Stimulated activated CD8-positive, alpha-beta memory T cell treated with anti-CD3 and anti-CD28 coated beads, Interleukin-12 subunit alpha, Interleukin-12 subunit beta, amount 100 ng/mL, for 4 hours (primary cell): ENCODE measurements at places on chromosomes 16 and 17.

- no peak for DNase-seq
These were observed 34.3 kb downstream of the C17orf75 start for GRCh38 chr17:32307658-32308057.

- DNase-seq: no peak
These were observed 1.4 kb downstream of the SOX9 start for GRCh38 chr17:72122010-72122764.

DNA sequence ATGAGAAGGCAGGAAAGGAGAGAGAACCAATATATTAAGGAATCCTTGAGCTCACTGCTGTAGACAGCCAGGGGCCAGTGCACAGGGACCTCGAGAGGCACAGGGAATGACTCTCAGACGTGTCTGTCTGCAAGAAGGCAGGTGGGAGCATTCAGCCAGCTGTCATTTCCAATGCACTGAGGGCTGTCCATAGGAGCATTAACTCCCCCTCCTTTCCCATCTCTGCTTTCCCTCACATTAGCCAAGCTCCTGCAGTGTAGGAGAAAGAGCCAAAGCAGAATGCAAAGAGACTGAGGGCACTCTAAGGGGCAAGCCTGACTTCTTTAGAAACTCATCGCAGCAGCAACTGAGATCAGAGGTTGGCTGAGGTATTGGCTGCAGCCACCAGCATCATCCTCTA is 218.3 kb downstream of the CDH13 start:
- no peak for DNase-seq

GRCh38 chr16:27324851-27325301 is 11.1 kb downstream of the IL4R start:
- no peak for DNase-seq

DNA sequence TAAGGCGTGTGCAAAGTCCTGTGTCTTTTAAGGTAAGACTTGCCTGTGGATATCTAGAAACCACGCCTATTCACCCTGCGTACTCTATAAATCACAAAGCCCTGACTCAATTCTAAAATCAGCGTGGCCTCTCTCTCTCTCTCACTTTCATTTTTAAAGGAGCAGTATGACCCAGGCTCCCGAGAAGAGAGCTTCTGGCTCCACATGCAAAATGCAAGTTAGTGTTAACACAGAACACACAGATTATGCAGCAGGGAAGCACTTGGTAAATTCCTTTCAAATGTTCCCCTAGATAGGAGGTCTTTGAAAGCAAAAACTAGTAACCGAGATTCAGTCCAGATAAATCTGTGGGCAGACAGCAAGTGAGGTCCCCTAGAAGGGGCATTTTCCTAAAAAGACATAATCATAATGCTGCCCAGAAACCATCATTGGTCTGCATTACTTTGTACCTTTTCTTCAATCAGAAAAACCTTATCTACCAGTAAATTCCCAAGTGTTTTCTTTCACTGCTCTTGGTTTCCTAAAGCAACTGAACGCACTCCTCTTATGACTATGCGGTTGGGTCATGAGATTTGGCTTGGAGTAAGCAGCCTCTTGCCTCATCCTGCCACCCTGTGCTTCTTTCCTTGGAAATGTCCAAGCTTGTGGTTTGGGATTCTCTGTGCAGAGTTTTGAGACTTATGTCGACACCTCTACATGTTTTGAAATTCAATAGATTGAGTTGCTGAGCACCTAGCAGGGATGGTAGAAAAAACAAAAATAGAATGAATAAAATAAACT is 31.7 kb upstream of the KCNJ2 start:
- DNase-seq: no peak

- DNase-seq: no peak
These were observed 1.2 kb downstream of the EPN3 start for GRCh38 chr17:50533720-50534148.

DNA sequence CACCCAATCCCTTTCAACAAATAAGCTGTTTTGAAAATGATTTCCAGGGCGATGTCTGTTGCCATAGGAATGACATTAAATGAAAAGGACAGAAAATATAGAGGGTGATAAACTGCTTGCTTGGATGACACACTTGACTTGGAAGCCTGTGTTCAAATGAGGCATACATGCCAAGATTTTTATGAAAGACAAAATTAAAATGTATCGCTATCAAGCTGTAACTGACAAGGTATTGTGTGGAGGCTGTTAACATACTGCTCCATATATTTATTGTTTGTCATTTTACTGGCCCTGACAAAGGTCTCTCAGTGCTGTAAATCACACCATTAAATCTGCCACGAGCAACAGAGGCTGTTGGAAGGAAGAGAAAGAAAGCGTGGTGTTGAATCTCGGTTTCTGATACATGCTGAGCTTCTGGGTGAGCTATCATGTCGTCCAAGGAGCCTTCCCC is 456.2 kb upstream of the SALL1 start:
- no peak for DNase-seq

GRCh38 chr17:64357191-64357981 is 33.3 kb downstream of the PECAM1 start:
- no peak for DNase-seq

GRCh38 chr16:85460252-85461021 is 152.7 kb upstream of the GSE1 start:
- DNase-seq: no peak

DNA sequence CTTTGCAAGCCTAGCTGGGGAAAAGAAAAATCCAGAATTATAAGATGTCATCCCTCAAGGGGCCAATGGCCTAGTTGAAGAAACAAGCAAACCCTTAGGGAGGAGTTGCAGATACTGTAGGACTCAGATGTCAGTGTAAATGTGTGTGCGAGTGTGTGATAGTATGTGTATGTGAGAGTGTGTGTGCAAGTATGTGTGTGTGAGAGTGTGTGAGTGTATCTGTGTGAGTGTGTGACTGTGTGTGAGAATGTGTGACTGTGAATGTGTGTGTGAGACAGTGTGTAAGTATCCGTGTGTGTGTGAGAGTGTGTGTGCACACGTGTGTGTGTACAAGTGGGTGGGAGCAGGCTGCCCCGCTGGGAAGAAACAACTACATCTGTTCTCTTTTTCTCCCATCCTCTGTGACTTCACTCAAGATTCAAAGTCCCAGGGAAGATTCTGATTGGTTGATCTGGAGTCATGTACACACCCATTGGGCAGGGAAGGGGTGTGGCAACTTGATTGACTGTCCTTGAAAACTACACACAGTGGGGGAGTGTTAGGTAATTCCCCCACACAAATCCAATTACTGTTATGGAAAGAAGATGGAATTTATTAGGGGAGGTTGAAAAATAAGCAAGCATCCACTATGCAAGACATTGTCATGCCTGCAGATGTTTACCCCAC is 40.7 kb downstream of the IRX3 start:
- no peak for DNase-seq

GRCh38 chr17:30413109-30413508 is 34.4 kb downstream of the CPD start:
- DNase-seq: no peak

DNA sequence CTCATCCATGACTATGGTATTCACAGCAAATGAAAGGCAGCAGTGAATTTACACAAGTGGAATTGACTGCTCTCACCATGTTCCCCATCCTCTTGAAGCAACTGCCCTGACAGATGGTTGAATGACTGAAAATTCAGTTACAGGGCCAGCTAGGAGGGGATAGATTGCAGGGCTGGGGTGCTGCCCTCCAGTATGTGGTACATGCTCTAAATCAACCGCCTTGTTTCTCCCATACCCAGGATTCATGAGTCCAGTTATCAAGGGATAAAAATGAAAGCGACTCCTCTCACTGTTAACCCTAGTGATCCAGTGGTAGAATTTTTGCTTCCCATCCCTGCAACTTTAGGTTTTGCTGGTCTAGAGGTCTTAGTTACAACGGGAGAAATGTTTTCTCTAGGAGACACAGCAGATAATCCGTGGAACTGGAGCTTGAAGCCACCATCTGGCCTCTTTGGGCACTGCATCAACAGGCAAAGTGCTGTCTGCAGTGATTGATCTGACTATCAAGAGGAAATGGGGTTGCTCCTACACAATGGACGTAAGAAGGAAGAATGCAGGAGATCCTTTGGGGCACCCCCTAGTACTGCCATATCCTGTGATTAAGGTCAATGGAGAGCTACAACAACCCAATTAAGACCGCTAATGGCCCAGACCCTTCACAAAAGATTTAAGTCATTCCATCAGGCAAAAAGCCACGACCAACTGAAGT is 32.0 kb downstream of the SCPEP1 start:
- DNase-seq: no peak

DNA sequence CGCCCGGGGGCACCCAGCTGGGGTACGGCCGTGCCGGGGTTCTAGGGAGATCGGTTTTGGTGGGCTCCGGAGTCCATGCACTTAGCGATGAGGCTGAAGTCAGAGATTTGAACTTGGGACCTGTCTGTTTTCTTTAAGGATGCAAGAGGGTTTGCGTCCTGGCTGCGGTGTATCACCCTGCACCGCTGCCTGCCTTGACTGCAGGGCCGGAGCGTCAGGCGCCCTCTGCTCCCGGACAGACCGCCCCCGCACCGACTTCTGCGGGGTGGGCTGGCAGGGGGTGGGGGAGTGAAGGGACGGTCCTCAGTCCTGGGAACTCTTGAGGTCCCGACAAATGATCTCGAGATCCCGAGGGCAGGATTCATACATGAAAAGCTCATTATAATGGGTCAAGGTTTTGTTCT is 701 bp downstream of the PDP2 start:
- DNase-seq: no peak
